ENCODE measurements at places on chromosomes 2 and 18. TPM values are rescaled to one million over a fixed set of nuclear protein-coding genes. Genes with fewer than 3 reads are reported as not detected.

The DLGAP1 gene
- total RNA-seq = 5.4 TPM

The SERPINB7 gene
- not detected for total RNA-seq

The UGP2 gene
- 118 TPM for total RNA-seq

The GRB14 gene
- total RNA-seq = 0.69 TPM

The BCL11A gene
- 2.0 TPM for total RNA-seq

The DSG4 gene
- total RNA-seq = not detected

The CYP27A1 gene
- not detected for total RNA-seq

The ST8SIA3 gene
- not detected for total RNA-seq

The IL1RN gene
- total RNA-seq = not detected

The CPO gene
- not detected for total RNA-seq

The TRABD2A gene
- 48.8 TPM for total RNA-seq

The KCNE4 gene
- not detected for total RNA-seq

The TRIM54 gene
- not detected for total RNA-seq

All from CD4-positive, CD25-positive, alpha-beta regulatory T cell (primary cell).